ENCODE measurements at places on chromosomes 11 and 22.

- no peak for DNase-seq
These were observed 15.4 kb downstream of the GGA1 start for GRCh38 chr22:37624017-37624365.

DNA sequence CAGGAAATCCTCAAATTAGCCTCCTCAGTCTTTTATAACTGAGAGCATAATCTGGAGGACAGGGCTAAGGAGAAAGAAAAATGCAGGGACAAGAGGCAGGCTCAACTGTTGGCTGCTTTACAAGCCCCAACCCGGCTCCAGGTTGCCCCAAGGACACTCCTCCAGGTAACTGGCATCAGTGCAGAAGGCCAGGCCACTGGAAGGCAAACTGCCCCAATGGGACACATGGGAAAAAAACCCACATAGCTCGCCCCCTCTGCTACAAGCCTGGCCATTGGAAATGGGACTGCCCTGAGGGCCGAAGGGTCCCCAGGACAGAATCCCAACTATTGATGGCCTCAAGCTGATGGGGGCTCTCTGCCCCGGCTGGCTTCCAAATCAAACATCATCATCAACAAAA lies 17.9 kb upstream of the FBLN1 start:
- no peak for DNase-seq

DNA sequence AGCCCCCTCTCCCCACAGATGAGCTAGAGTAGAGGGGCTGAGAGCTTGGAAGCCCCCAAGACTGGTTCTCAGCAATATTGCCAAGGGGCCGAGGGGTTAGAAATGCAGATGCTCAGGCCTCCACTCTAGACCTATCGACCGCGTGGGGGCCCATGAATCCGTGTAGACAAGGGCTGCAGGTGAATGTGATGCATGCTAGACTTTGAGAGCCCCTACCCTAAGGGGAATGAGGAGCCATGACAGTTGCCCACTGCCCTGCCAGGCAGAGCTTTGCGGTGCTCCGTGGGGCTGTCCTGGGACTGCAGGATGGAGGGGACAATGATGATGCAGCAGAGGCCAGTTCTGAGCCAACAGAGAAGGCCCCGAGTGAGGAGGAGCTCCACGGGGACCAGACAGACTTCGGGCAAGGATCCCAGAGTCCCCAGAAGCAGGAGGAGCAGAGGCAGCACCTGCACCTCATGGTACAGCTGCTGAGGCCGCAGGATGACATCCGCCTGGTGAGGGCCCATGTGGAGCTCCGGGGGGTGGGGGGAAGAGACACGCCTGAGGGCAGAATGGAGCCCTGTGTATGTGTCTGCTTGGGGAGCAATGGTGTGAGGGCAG lies 1.3 kb downstream of the SSH3 start:
- no peak for DNase-seq

DNA sequence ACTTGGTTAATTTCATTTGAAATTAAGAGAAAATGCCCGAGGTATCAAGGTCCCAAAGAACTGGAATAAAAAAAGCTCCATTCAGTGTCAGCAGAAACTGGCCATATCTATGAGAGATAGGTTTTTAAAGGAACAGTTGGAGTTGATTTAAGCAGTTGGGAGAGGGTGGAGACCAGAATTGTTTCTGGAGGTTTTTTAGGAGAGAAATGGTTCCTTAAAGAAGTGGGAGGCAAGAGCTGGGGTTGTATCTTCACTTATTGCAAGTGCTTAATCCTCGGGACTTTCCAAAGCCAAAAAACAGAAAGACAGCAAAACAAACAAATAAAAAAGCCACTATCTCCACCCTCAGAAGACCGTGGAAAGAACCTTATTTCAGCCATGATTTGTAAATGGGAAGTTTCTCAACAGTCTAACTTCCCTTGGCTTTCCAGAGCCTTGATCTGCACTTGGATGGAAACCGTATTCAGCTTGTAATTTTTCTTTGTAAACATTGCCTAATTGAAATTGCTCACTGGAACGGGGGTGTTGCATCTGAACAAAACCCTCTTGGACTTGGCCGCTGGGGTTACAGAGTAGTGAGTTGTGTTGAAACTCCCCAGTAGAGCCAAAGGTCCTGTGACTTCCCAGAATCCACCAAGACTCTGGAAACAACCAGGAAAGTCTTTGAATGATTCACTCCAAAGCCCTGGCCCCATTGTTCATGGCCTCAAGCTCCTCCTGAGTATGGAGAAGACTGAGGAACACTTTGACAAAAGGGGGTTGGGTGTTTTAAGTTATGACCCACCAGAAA lies 115.6 kb downstream of the SLC1A2 start:
- DNase-seq = no peak

DNA sequence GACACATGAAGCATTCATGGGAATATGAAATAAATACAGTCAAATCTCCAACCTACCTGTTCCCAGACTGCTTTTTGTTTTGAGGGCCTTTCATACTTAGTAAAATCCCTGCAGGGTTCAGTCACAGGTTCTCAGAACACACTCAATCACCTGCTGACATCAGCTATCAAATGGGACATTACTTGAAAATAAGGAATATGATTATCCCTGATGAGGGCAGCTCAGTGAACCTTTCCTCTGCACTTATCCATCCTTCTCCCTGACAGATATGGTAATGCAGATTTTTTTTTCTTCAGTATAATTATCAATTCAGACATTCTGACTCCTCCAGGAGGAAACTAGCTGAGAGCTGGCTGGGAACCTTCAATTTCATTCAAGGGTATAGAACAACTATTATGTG lies 1127.4 kb upstream of the CCDC90B start:
- DNase-seq = no peak

DNA sequence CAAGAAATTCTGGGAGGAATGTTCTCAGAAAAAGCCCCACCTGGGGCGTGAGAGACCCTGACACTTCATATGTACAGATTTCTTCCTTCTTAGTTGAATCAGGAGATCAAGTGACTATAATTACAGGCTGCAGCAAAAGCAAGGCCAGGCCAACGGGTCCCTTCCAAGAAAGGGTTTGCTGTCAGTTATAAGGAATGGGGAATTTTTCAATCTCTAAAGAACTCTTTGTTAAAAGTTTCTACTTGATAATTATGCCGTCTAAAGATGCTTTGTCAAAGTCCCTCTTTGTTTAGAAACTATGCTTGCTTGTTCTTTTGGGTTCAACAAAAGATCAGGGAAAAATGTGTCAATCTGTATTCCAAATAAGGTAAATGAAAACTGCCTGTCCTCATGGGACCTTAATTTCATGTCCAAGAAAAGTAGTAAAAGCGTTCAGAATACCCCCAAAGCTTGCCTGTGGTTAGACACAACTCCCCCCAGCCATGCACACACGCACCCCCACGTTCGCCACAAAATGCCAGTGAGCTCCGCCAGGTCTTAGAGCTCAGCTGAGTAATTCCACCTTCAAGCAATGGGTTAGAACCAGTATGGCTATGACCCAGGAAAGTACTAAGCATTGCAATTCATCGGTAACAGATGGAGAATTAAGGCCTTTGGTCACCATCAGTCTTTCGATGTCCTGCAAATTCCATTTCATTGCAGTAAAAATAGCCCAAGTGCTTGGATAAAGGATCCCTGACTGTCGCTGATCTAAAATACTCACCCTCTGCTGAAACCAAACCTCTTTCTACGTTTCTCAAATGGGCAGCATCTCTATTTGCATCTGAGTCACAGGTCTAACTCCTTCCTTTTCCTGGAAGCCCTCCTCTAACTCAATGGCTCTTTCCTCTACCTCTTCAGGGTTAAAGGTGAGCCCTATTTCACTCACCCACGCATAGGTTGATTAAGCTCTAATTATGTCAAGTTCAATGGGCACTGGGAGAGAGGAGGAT lies 419.2 kb upstream of the SYN3 start:
- DNase-seq = no peak

- DNase-seq = no peak
These were observed 292.6 kb downstream of the NTM start for GRCh38 chr11:131662993-131663392.

- DNase-seq = no peak
These were observed 50.4 kb downstream of the ATXN10 start for GRCh38 chr22:45722006-45722405.

DNA sequence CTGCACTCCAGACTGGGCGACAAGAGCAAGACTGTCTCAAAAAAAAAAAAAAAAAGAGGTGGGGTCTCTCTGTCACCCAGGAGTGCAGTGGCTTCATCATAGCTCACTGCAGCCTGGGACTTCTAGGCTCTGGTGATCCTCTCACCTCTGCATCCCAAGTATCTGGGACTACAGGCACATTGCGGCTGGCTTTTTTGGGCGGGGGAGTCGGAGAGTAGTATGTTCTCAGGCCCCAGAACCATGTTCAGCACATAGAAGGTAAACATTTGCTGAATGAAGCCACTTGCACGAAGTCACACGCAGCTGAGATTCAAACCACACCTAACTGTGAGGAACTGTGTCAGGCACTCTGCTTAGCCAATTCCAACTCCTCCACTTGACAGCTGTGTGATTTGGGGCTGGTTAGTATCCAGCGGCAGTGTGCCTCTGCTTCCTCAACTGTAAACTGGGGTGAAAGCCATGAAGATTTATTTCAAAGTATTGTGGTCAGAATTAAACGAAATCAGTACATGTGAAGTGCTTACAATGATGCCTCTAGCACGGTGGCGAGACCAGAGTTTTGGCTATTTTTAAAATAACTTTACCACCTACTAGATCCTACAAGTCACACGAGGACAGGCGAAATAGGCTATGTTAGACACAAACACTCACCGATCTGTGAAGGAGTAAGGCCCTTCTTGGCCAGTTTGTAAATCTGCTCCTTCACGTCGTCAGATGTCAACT lies 789 bp downstream of the RPS13 start:
- no peak for DNase-seq

- DNase-seq = no peak
These were observed 91.1 kb upstream of the LMO1 start for GRCh38 chr11:8354622-8355415.

GRCh38 chr11:106917973-106918372 lies 100.3 kb downstream of the GUCY1A2 start:
- DNase-seq = no peak

DNA sequence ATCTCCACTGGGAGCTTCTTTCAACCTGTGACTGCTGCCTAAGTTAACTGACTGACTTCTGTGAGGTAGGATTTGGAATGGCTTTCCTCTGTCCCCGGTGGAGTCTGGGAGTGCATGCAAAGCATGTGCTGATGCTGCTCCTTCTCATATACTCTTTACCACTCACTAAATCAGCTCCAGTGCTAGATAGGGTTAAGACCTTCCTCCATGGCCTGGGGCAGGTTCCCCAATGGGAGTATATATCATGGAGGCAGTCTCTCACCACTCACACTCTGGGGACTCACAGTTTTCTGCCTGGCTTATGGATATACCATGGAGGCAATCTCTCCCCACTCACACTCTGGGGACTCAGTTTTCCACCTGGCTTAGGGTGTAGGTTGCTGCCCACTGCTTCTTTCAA lies 10.1 kb upstream of the FANCF start:
- no peak for DNase-seq

GRCh38 chr11:83152264-83152663 lies 4.7 kb upstream of the PCF11 start:
- no peak for DNase-seq

- DNase-seq = no peak
These were observed 6.0 kb upstream of the CARD10 start for GRCh38 chr22:37525073-37525745.

GRCh38 chr22:25514436-25515180 lies 49.9 kb upstream of the GRK3 start:
- DNase-seq = no peak

- DNase-seq = no peak
These were observed 94.0 kb upstream of the TMEM45B start for GRCh38 chr11:129721685-129722084.

Data from stimulated activated CD4-positive, alpha-beta T cell treated with anti-CD3 and anti-CD28 coated beads, TNF-alpha, amount 100 ng/mL, for 24 hours (primary cell).